GM12864 (cell line): ENCODE measurements at places on chromosomes 16 and 17.

GRCh38 chr16:71648921-71649320, 22.9 kb downstream of the MARVELD3 start:
- no peak for DNase-seq

DNA sequence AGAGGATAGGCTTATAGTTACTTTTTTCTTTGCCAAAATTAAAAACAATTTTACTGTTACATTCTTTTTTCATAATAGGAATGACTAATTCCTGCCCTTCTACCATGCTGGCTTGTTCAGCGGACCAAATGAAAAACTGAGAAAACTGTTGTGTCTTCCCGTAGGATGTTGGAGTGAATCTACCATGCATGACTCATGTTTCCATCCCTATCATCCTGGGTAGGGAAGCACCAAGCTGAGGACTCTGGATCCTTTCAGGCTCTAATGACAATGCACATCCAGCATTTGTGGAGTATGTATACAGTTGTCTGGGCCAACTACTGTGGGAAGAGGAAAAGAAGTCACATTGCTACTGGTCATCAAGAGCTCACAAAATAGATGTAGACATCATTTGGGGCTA, 41.1 kb upstream of the DHX8 start:
- DNase-seq, result no peak

- DNase-seq, result no peak
Measured at GRCh38 chr17:63399856-63400255, 46.2 kb downstream of the CYB561 start.

- no peak for DNase-seq
Measured at GRCh38 chr17:15112846-15113617, 152.1 kb downstream of the PMP22 start.

GRCh38 chr17:7356756-7357155, 1.8 kb downstream of the TMEM95 start:
- no peak for DNase-seq

DNA sequence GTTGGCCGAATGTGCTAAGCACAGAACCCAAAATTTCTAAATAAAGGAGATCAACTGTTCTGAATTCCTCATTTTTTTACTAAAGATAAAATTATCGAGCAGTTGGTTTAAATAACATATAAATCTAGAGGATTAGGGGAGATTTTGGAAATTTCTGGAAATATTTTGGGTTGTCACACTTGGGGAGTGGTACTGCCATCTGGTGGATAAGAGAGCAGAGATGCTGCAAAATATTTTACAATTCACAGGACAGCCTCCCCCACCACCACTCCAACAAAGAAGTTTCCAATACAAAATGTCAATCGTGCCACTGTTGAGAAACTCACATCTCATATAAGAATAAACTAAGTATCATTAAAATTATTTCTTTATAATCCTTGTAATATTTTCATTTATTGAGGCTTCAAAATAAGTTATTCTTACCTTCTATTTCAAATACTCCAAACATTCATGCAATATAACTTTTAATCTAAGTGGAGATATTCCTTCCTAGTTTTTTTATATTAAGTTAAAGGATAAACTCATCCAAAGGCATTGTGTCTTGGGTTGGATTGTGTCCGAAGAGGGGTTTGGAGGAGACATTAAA, 17.0 kb upstream of the ABCA8 start:
- DNase-seq, result no peak

DNA sequence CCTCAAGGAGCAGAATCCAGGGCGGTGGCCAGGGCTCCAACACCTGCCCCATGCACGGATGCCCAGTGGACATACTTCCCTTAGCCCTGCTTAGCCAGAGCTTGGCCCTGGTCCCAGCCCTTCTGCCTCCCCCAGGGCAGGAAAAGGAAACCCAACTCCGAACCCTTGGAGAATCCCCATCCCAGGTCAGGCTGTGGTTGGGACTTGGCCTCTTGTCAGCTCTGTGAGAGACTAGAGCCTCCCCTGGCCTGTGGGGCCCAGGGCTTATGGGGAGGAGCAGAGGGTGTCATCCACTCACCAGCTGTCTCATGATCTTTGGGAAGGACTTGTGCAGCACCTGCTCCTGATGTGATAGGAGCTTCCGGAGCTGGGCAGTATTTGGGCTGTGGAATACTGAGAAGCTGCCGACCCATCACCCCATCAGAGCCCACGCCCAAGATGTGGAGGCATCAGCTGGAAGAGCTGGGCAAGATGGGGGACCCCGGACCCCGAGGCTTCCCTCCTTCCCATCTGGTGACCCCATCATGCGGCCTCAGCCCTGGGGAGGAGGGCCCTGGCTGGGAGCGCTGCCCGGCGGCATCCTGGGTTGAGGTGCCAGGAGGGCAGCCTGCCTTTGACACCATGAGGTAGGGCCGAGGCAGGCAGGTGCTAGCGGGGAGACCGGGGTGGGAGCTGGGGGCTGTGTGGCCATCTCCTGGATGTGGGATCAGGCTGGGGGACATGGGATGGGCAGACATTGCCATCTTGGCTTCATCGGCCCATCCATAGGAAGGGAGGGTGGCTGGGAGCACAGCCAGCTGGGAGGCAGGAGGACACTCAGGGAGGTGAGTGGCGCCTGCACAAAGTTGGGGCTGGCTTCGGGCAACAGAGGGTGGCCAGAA, 45.1 kb downstream of the TNFRSF13B start:
- no peak for DNase-seq

- DNase-seq, result no peak
Measured at GRCh38 chr17:5788266-5788900, 204.1 kb upstream of the NLRP1 start.

GRCh38 chr17:18141210-18141803, 32.8 kb downstream of the MYO15A start:
- DNase-seq, result no peak

DNA sequence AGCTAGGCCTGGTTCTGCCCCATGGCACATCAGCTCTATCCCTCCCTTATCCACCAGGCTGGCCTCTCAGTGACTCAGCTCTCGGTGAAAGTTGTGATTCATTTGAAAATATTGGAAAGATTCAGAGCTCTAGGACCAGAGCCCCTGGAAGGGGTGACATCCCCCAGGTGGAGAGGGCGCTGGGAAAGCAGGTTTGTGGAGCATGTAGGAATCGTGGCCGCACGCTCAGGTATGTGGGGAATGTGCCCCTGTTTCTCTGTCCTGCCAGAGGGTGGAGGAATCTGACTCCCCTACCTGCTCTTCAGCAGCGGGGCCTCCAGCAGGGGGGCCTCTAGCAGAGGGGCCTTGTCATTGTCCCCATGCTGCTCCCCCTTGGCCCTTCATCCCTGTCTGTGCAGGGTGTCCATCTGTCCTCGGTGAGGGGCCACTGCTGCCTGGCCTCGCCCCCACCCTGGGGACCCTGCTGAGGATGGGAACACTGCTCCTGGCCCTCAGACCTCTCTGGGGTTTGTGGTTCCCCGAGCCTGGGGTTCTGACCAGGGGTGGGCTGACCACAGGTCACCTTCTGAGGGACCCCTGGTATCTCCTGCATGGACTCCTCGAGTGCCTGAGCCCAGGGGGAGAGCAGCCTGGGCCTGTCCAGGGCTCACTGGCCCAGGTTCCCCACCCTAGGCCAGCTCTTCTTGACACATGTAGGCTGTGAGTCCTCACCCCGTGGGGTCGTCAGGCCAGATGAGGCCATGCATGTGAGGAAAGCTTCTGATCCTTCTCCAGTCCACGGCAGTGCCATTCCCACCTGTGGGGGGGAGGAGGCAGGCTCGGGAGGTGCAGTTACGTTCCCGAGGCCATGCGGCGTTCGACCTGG, 47.5 kb downstream of the NT5M start:
- DNase-seq, result no peak

DNA sequence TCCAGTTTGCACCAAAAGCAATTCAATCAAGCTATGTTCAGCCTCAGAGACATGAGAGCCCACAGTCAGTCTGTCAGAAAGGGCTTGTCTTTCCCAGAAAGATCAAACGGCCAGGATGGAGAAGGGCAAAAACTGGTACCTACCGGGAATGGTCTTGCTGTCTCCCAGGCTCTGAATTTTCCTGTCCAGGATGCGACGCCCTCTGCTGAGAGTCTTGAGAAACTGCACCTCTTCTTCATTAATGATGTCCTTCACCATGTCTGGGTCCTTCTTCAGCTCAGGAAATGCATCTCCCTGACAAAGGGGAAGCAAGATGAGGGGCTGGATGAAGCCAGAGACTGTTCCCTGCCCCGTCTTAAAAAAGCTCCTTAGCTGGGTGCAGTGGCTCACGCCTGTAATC, 15.8 kb upstream of the EXOSC6 start:
- no peak for DNase-seq

DNA sequence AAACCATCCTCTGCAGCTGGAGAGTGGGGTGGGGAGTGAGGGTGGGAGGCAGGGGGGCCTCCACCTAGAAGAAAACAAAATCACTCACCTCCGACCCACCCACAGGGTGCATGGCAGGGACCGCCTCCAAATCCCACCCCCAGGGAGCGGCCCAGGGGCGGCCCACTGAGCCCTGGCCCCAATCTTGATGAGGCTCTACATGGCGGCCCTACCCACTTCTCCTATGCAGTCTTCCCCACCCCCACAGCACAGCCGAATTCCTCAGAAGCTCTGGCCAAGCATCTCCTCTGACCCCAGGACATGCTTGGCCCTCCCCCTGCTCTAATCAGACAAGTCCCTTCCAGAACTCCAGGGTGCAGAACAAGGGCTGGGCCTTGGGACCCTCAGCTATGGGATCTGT, 18.2 kb upstream of the FASN start:
- no peak for DNase-seq

DNA sequence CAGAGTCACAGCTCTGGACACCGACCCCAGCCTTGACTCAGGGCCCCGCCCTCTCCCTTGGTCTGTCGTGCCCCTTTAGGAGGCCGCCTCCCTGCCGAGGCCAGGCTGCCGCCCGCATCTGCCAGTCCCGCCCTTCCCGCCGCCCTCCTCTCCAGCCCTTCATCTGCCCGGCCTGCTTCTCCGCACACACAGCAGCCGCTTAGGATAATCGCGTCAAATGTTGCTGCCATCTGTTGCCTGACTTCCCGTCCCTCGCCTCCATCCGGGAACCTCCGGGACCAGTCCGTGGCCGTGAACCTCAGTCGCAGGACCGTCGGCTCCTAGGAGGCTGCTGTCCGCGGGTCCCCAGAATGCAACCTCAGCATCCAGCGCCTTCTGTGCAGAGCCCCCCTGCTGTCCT, 11.9 kb downstream of the GSE1 start:
- DNase-seq, result no peak

- no peak for DNase-seq
Measured at GRCh38 chr17:80754846-80755245, 210.2 kb downstream of the RPTOR start.
